Activated CD4-positive, alpha-beta T cell treated with anti-CD3 and anti-CD28 coated beads for 4 hours (primary cell): ENCODE measurements at places on chromosomes 3 and 15.

DNA sequence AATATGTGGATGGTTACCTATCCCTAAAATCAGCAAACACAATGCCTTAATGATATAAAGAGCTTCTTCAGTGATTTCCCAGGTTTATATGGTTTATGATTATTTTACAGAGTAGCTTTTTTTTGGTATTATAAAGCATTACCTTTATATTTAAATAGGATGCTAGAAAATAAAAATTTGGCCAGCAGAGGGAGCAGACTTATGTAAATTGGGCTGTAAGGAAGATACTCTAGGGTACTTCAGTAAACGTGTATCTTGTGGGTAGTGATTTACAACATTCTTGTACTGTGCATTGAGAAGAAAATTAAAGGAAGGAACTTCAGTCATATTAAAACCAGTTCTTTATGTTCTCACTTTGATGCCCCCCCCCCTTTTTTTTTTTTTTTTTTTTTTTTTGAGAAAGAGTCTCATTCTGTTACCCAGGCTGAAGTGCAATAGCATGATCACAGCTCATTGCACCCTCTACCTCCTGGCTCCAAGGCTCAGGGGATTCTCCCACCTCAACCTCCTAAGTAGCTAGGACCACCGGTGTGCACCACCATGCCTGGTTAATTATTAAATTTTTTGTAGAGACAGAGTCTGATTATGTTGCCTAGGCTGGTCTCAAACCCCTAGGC is 167.9 kb downstream of the BBX start:
- no peak for DNase-seq

DNA sequence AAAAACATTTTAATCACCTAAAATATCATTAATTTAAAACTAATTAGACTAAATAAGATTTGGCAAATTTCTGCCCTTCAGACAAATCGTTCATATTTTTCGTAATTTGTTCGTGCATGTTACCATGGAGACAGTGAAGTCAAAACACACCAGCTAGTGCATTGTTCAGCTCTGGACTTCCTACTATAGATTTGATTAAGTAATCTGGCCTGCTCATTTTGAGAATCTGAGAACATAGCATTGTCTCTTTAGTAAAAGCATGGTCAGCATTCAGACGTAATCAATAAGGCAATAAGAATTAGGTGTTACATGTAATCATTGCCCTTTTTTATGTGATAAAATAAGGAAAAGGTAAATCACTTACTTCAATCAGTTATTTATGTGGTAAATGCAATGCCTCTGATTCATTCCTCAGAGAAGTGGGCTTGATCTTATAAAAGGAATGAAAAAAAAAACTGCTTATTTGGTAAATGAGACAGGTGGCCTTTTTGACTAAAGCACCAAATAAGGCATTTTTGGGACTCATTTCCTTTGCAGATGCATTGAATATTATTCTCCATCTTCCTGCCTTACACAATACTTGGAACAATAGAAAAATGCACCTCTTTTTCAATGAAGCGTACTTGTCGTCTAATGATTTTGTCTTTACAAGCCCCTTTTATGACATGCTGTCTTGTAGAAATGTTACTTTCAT is 84.5 kb upstream of the FNDC3B start:
- no peak for DNase-seq

DNA sequence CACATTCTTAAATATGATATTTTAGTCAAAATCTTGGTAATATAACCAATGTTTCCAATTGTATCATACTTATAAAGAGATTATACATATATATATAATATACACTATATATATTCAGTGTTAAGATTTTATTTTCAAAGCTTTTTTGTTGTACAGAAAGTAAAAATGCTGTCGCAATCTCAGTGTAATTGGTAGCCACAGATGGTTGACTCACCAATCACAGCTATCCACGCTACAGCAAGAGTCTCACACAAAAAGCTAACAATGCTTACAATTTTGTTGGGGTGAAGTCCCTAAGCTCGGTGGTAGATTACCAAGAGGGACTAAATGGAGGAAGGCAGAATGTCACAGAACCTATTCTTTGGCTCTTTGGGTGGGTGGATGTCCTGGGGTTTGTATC is 16.9 kb upstream of the CFAP161 start:
- DNase-seq = no peak

DNA sequence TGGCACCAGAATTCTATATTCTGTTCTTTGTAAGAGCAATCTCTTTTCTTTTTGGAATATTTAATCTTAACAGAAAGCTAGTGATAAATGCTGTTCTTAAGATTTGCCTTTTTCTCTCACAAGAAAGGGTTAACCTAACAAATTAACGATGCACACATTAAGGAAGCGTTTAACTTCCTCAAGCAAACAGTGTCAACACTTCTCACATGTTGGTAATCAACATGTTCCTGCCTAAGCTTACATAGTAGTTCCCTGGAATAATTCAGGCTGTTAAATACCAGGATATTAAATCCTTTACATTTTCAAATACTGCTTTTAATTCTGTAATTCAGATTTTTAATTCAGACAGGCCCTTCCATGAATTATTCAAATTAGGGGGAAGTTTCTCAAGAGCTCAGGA is 67.4 kb upstream of the RPL35A start:
- no peak for DNase-seq
